ENCODE measurements at places on chromosomes 6 and 20.

GRCh38 chr20:57476084-57476526 is 48.8 kb downstream of the CTCFL start:
- no peak for DNase-seq

DNA sequence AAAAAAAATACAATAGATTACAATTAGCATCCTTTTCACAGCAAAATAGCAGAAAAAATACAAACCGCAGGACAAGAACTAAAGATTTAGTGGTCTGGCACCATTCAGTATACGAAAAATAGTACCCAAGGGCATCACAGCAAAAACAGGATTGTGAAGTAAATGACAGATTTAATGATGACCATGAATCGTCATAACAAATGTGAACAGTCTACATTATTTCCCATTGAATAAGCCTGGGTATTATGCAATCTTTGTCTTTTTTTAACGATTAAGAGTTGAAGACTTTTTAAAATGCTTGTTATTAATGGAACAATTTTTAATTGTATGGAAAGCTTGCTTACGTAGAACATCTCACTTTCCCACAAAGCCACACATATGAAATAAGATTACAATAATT is 432.8 kb downstream of the PKHD1 start:
- DNase-seq, result no peak

DNA sequence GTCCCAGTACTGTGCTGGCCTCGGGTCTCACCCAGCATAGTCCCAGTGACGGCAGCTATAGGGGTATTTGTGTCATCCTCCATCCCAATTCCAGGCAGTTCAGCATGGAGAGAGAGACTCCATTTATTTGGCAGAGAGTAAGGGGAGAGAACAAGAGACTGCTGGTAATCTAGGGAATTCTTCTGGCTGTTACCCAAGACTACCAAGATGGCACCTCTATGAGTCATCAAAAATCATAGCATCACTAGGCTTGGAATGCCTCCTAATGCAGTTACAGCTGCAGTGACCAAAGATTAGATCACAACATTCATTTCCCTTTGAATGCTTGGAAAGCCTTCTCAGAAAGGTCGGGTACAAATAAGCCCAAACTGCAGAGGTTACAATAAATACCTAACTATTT is 660.4 kb upstream of the FLRT3 start:
- peak; percentile 39 for DNase-seq

DNA sequence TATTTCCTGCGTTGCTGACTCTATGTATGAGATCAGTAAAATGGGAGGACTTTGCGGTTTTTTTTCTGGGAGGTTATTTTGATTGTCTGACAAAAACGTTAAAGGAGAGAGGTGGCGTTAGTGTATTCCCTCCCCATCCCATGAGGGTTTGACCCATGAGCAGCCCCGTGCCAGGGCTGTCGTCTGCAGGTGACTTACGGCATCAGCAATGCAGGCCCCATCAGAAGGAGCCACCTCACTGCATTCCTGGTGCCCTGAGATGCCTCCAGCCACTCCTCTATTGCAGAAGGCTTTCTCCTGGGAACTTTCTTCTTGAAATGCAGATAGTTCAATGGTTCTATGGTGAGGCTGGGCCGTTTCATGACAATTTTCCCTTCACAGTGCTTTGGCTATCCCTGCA is 149.3 kb downstream of the TTLL2 start:
- no peak for DNase-seq

GRCh38 chr6:39464067-39464466 is 141.6 kb upstream of the KCNK16 start:
- no peak for DNase-seq

DNA sequence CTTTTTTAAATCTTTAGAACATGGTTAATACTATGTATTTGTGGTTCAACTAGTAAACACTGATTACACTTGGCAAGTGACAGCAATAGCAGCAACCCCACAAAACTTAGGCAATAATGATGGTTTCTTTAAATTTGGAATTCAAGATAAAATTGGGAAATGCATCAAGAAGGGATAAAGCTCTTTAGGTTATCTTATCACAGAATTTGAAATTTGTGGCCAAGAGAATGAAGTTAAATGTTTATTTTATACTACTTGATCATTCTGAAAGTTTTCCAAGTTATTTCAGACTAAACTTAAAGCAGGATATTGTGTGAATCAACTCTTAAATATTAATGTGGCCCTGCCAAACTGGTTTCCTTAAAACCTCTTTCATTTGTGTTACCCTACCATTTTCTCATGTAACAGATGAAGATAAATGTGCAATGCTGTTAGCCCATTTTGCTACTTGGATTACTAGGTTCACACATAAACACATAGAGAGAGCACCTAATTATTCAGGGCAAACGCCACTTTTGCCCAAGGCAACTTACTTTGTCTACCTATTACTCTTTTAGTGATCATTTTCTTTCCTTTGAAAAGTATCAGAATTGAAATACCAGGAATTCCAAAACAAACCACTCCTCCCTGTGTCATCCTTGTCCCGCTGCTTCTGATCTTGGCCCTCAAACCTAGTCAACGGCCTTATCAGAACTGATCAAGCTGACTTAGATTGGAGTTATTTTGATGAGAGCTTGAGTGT is 186.7 kb upstream of the TENT5A start:
- peak; percentile 54 for DNase-seq

DNA sequence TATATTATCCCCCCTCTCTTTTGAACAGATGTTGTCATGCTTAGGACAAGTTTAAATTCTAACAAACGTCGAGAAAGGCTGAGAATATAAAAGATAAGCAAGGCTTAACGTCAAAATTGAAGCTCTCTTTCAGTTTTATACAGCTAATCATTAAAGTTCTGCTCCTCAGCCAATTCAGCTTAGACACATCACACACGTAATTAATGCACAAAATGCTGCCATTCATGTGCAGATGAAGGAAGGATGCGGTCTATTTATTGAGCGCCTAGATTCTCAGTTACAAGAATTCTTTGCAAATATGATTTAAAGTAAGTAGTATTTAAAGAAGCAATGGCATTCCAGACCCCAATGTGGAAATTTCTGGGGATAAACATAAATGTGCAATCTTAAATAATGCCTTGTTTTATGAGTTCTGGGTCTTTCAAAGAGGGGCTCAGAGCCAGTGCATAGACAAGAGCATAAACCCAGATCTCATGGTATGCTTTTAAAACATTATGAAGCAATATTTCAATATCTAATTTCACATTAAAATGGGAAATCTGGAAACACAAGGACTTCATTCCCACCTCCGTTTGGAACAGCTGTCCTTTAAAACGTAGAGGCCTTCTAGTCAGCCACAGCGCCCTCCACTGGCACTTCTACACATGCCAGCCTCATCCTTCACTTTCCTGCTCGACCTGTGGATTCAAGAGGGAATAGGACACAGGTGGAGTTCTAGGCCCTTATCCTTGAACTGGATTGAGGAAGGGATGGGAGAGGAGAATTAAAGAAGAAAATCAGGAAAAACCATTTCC is 85.8 kb downstream of the LYRM4 start:
- no peak for DNase-seq

GRCh38 chr20:12928358-12928754 is 80.4 kb upstream of the SPTLC3 start:
- DNase-seq, result no peak

GRCh38 chr6:102387326-102388033 is 994.0 kb downstream of the GRIK2 start:
- no peak for DNase-seq

- DNase-seq, result no peak
Measured at GRCh38 chr20:2930538-2930937, 57.3 kb downstream of the PTPRA start.

GRCh38 chr20:63881451-63882226 is 13.3 kb upstream of the DNAJC5 start:
- no peak for DNase-seq

- no peak for DNase-seq
Measured at GRCh38 chr6:156867121-156867520, 89.9 kb downstream of the ARID1B start.

DNA sequence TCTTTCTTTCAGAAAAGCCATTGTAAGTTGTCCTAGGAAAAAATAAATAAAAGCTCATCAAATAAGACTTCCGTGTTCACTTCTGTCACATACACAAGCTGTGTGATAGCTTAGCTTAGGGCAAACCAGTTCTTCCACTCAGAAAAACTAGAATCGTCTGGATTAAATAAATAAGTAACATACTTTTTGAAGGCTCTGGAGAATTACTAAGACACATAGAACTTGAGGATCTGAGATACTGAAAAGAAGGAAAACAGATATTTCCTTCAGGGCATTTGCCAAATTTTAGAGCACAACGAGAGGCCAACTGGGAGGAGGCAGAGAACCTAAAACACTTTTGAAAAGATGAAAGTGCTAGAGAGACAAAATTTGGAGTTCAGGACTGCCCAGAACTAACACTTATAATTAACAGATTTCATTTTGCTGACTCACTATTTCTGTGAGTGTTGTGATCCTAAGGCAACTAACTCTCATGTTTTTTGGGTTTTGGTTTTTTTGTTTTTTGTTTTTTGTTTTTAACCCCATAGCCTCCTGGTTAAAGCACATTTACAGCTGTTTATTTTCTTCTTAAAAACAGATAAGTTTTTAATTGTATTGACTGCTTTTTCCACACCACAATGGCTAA is 38.7 kb upstream of the THEMIS start:
- DNase-seq, result no peak
